Bronchial smooth muscle cell (primary cell): ENCODE measurements at places on chromosomes 16 and 17. TPM values are rescaled to one million over a fixed set of nuclear protein-coding genes. Genes with fewer than 3 reads are reported as not detected.

The CTRB2 gene
- total RNA-seq, result not detected in 2 replicates

The PERCC1 gene
- total RNA-seq, result not detected in 2 replicates

The PLA2G10 gene
- not detected in 2 replicates for total RNA-seq

The ATP6V0C gene
- 8.0 and 8.4 TPM in 2 replicates for total RNA-seq

The CCT6B gene
- total RNA-seq, result 1.5 and 4.1 TPM in 2 replicates

The HS3ST6 gene
- total RNA-seq, result not detected in 2 replicates

The THAP11 gene
- total RNA-seq, result 27.1 and 51.8 TPM in 2 replicates

The CCDC154 gene
- total RNA-seq, result 0.32 and 0.43 TPM in 2 replicates

The DNASE1L2 gene
- 0.95 and 1.1 TPM in 2 replicates for total RNA-seq

The SLC38A10 gene
- 47.0 and 49.5 TPM in 2 replicates for total RNA-seq

The NOXO1 gene
- total RNA-seq, result 0.16 TPM in 1 of 2 replicates, not detected in the other

The SLC16A5 gene
- 4.7 and 10.6 TPM in 2 replicates for total RNA-seq

The CD300LB gene
- not detected in 2 replicates for total RNA-seq

The CLEC18B gene
- total RNA-seq, result 0.47 and 0.52 TPM in 2 replicates

The TSNAXIP1 gene
- total RNA-seq, result 0.95 and 1.5 TPM in 2 replicates

The CCL4 gene
- not detected in 2 replicates for total RNA-seq

The PLLP gene
- total RNA-seq, result 0.16 TPM in 1 of 2 replicates, not detected in the other

The SCNN1G gene
- total RNA-seq, result not detected in 2 replicates

The NOTUM gene
- under 0.01 TPM in 1 of 2 replicates, not detected in the other for total RNA-seq

The MATCAP1 gene
- 27.7 and 30.4 TPM in 2 replicates for total RNA-seq

The PDP2 gene
- 5.1 and 5.2 TPM in 2 replicates for total RNA-seq

The SSTR5 gene
- total RNA-seq, result not detected in 2 replicates

The ITGAL gene
- not detected in 2 replicates for total RNA-seq

The SECTM1 gene
- total RNA-seq, result 20.2 and 38.8 TPM in 2 replicates

The CRYBA1 gene
- total RNA-seq, result not detected in 2 replicates

The CCL22 gene
- not detected in 2 replicates for total RNA-seq

The UBN1 gene
- total RNA-seq, result 12.8 and 15.2 TPM in 2 replicates

The CDH3 gene
- total RNA-seq, result 0.16 and 1.3 TPM in 2 replicates

The TLCD3B gene
- total RNA-seq, result not detected in 2 replicates

The MT1E gene
- 129 and 231 TPM in 2 replicates for total RNA-seq

The WNT3 gene
- 0.32 and 0.86 TPM in 2 replicates for total RNA-seq

The FADS6 gene
- total RNA-seq, result not detected in 2 replicates

The RHBDL1 gene
- 3.9 and 5.0 TPM in 2 replicates for total RNA-seq

The LPCAT2 gene
- 15.8 and 26.6 TPM in 2 replicates for total RNA-seq

The MINK1 gene
- 25.7 and 31.9 TPM in 2 replicates for total RNA-seq

The CHD9NB gene
- 2.0 and 5.5 TPM in 2 replicates for total RNA-seq

The GIT1 gene
- 14.3 and 22.7 TPM in 2 replicates for total RNA-seq

The UNC13D gene
- 1.6 and 2.5 TPM in 2 replicates for total RNA-seq

The WFIKKN2 gene
- under 0.01 and 0.16 TPM in 2 replicates for total RNA-seq

The KLHL10 gene
- total RNA-seq, result 0.16 and 0.17 TPM in 2 replicates

The PRSS33 gene
- total RNA-seq, result not detected in 2 replicates
